ENCODE measurements at places on chromosomes 4 and X. TPM values are rescaled to one million over a fixed set of nuclear protein-coding genes. Genes with fewer than 3 reads are reported as not detected.

CYLC1 gene
- not detected for total RNA-seq

CYBB gene
- not detected for total RNA-seq

SMIM10 gene
- 5.5 TPM for total RNA-seq

MTMR8 gene
- 1.7 TPM for total RNA-seq

NAP1L5 gene
- 4.4 TPM for total RNA-seq

PDGFRA gene
- total RNA-seq: 826 TPM

BANK1 gene
- 3.1 TPM for total RNA-seq

APELA gene
- total RNA-seq: not detected

NUDT10 gene
- total RNA-seq: 4.3 TPM

RS1 gene
- total RNA-seq: not detected

ITIH6 gene
- total RNA-seq: under 0.01 TPM

S100G gene
- total RNA-seq: not detected

LRCH2 gene
- 2.0 TPM for total RNA-seq

ANXA3 gene
- 0.91 TPM for total RNA-seq
